ENCODE measurements at places on chromosomes 7 and 10.

- no peak for DNase-seq
Measured at GRCh38 chr10:128156999-128157755, 31.0 kb upstream of the MKI67 start.

DNA sequence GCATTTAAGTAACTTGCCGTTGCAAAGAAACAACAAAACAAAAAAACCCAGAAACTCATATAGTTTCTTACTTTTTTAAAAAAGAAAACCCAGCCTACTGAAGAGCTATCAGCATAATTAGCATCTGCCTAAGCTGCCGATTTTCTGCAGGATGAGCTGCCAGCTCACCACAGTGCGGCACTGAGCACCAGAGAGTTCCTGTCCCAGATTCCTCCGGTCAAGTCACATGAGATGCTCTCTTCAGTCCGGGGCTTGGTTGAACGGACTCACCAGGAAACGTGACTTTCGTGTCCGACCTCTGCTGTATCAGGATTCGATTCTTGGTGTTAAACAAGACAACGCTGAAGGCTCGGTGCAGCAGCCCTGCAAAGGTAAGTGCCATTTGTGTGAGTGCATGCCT, 3.2 kb downstream of the IDI2 start:
- DNase-seq, result no peak

DNA sequence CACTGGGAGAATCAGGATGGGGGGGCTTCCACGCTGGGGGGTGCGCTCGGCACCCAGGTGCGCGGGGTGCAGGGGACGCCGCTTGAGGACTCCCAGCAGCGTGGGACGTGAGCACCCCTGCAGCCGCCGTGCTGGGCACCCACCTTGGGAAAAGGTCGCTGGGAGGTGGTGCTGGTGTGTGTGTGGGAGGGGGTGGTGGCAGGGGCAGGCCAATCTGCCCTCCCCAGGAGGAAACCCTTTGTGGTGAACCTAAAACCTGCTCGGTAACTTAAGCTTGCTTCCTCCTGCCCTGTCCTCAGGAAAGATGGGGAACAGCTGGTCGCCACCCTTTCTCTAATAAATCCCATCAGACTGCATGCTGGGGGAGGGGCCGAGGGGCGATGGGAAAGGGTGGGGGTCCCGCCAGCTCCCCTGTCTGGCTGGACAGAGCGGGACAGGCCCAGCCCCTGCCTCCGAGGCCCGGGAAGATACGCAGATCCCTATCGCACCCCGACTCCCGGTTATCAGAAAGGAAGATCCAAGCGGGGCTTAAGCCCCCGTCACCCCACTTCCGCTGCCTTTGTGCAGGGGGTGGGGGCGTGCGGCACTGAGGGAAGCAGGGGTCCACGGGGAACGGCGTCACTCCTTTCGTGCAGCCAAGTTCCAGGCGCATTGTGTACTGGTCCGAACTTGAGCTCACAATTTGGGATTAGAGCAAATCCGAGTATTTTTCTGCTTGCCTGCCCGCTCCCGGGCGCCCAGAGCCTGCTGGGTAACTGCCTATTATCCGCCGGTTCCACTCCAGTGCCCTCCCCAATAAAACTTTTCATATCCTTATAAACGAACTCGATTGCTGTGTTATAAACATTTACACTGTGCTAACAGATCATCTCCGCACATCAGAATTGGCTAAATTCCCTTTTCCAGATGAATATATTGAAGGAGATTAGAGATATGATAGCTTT, 64.6 kb downstream of the UNCX start:
- DNase-seq, result no peak

- DNase-seq, result no peak
Measured at GRCh38 chr10:22017283-22018020, 13.9 kb upstream of the DNAJC1 start.

DNA sequence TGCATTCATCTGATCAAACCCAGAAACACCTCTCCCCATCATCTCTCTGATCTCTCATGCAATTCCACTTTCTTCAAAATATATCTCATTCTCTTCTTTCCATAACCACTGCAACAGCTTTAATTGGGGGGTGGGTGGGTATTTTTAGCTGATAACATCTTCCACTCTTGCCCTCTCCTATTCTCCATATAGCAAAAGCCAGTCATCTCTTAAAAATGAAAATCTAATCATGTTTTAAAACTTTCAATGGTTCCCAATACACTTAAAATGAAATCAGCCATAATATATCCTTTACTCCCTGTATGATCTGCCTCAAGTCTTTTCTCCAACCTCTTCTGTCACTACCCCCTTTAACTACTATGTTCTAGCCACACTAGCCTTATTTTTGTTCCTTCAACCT, 1.5 kb downstream of the YME1L1 start:
- no peak for DNase-seq

DNA sequence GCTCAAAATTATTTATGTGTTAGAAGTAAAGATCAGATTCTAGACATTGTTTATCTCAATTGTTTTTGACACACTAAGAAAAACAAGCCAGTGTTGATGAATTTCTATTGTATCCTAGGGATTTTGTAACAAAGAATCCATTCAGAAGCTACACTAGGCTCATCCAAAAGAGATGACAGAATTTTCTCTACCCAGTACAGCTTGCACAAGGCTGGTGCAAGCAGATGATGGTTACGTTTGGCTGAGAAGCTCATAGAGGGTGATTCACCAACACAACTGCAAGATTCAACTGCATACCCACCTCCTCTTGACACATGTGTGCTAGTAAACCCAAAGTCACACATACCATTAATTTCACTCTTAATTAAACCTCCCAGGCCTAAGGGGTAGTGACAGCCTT, 20.8 kb downstream of the GRM3 start:
- DNase-seq, result no peak

DNA sequence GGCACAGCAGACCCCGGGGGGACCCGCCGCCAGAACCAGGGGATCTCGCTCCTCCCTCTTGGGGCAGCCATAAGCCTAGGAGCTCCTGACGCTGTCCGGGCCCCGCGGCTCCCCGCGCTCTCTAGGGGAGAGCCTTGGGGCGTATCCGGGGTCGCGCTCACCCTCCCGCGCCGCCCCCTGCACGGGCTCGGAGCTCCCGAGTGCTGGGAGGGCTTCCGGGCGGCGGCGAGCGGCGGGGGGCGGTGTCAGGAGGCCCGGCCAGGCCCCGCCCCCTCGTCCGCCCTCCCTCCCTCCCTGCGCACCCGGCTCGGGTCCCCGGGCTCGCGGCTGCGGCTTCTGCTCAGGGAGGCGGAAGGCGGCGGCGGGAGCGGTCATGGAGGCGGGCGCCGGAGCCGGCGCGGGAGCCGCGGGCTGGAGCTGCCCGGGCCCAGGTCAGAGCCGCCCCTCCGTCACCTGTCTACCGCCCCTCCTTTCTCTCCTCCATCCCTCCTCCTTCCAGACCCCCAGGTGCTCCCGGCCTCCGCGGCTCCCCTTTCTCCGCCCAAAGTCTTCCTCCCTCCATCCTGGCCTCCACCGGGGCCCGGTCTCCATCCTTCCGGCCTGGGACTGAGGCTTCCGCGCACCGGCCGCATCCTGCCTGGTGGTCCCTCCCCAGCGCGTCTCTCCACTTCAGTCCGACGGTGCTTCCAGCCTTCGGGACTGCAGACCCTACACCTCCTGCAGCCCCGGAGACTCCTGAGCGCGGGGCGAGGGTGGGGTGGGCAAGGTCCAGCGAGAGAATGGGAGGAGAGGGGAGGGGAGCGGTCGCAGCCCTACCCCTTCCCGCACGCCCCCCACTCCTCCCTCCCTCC, at the start of gene CCDC136:
TSS of gene CCDC136 (plus strand) at position 848 of the 851 bp plus-strand sequence. CDS start 444 bp downstream, outside the sequence.
- peak; percentile 70 for DNase-seq

- peak; percentile 71 for DNase-seq
Measured at GRCh38 chr7:37376386-37376785, 72.3 kb downstream of the ELMO1 start.

DNA sequence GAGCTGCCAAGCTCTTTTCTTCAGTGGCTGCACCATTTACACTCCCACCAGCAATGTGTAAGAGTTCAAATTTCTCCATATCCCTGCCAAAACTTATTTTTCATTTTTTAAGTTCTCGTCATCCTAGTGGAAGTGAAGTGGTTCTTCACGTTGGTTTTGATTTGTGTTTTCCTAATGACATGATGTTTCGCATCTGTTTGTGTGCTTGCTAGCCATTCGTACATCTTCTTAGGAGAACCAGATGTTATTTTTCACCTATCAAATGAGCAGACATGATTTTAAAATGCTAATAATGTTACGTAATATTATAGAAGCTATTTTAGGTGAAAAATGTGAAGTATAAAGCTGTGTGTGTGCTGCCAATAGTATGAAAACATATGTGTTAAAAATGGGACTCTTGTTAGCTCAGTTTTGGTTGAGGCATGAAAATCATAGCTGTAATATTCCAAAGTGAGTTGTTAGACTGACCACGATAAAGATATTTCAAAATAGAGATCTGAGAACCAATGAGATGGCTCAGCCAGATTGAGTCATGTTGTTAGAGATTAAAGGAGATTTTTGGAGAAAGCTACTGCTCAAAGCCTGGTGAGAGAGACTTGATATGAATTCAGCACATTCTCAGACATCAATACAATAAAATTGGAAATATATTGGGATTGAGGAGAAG, 25.9 kb upstream of the GALNT11 start:
- DNase-seq, result no peak

- DNase-seq, result no peak
Measured at GRCh38 chr7:116776046-116776445, 86.3 kb upstream of the CAPZA2 start.

DNA sequence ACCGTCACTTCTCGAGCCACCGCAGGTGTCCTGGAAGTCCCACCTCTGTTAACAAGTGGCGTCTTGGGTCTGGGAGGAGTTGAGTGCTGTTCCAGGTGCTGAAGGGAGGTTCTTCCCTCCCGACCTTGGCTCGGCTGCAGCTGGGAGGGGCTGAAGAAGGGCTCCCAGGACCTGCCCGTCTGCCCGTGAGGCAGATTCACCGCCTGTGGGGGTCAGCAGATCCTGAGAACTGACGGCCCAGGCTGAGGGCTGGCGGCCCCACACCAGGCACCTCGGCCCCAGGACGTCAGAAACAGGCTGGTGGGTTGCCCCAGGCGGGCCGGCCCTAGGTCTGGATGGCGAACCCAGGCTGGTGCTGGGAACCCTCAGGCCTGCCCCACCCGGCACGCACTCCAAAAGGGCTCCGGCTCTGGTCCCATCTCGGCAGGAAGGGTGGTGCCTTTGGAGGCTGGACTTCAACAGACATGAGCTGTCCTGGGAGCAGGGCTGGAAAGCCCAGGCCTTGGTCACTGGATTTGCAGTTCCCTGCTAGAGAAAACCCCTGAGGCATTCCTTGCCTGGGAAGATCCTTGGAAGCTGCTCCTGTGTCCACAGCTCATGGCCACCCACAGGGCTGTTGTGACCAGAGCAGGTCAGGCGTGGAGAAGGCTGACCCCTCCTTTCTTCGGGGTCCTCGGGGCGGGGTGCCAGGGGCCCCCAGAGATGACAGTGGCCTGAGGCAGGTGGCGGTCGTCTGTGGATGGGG, 42.6 kb upstream of the CFAP46 start:
- DNase-seq, result no peak

- no peak for DNase-seq
Measured at GRCh38 chr10:26574783-26575182, 122.7 kb upstream of the PDSS1 start.

DNA sequence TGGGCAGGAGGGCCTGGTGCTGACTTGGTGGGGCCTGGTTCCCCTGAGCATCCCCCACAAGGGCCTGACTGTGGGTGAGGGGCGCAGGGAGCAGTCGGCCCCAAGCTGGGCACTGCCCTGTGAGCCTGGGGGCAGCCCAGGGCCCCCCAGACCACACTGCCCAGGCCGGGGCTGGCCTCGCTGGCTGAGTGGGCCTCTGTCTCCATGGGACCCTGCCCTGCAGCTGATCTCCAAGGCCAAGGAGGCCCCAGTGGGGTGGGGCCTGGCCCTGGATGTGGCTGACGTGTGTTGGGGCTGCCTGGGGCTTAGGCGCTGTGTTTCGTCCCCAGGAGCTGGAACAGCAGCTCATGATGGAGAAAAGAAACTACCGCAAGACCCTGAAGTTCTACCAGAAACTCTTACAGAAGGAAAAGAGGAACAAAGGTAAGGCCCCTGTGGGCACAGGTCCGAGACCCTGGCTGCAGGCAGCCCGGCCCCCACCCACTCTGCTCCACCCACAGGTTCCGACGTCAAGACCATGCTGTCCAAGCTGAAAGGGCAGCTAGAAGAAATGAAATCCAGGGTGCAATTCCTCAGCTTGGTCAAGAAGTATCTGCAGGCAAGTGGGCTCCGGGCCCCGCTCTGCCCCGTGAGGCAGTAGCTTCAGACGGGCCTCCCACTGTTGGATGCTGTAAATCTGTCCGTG, 23.5 kb upstream of the UTF1 start:
- no peak for DNase-seq

DNA sequence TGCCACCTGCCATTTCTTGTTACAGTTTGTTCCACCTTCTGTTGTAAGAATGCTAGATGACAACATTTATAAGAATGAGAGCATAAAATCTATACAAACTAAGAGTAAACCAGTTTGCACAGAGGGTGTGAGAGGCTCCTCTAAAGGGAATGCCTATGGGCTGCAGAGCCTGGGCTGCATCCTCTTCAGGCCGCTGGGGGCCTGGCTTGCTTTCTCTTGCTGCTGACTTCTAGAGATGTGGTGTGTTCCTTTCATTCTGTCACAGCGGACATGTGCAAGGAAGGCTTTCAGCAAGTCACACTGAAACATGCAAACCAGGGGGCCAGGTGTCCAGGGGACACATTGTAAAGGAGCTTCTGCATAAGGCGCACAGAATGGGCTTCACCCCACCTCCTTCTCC, 7.1 kb upstream of the ATP6V1F start:
- no peak for DNase-seq

DNA sequence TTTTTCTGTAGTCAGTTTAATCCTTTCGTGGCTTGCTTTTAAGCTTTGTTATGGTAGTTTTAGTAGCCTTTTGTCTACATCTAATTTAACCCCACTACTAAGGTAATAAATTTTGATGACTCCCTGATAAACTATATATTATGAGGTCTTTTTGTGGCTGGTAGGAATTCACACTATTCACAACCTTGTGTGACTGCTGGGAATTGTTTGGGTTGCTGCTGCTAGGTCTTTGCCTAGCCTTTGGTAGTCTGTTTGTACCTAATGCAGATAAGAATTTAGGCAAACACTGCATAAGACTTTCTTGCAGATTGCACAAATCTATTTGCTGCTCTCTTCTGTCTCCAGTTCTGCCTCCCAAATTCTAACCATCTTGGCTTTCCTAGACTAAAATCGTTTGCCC, 58.3 kb downstream of the SHOC2 start:
- DNase-seq, result no peak

DNA sequence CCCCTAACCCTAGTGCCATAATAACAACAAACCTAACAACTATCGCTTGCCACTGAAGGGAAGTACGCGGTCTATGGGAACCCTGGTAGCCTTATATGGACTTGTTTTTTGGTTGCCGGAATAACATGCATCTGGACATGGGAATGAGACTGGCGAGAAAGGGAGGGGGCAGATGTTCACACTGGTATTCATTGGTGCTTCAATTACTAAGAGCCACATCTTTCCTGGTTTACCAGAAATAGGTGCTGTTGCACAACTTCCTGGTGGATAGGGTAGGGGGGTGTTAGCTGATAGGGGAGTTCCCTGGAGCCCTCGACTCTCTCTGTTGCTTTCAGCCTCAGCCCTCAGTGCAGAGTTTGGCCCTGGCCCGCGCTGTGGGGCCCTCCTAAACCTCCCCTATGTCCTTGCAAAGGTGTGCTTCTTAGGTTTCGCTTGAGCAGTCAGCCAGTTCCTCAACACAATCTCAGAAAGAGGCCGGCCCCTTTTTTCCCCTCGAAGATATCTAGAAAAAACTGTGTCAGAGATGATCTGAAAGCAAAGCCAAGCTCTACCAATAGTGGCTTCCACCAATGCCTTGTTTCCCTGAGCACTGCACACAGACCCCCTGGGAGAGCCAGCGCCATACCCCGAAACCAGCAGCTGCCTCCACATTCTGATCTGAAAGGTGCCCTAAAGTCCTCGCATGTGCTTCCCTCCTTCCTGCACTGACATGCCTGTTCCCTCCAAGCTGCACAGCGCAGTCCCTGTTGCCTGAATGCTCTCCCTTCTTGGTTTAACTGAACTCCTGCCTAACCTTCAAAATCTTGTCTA, 13.5 kb downstream of the TBXAS1 start:
- no peak for DNase-seq
